ENCODE measurements at places on chromosomes 4 and X.
A peak's percentile ranks its signal among the peaks of the same experiment; 100 is the strongest.

GRCh38 chr4:148857239-148857972, 415.2 kb upstream of the NR3C2 start:
- DNase-seq, result no peak

GRCh38 chr4:109873791-109874514, 26.0 kb downstream of the LRIT3 start:
- DNase-seq, result no peak

- DNase-seq, result no peak
Observed at GRCh38 chrX:114344756-114345349, 239.0 kb upstream of the HTR2C start.

- DNase-seq, result no peak
Observed at GRCh38 chrX:130593911-130594310, 192.1 kb downstream of the RBMX2 start.

GRCh38 chr4:3256230-3257102, 7.5 kb downstream of the MSANTD1 start:
- DNase-seq, result no peak

- DNase-seq, result no peak
Observed at GRCh38 chrX:8049827-8050226, 121.2 kb downstream of the VCX2 start.

DNA sequence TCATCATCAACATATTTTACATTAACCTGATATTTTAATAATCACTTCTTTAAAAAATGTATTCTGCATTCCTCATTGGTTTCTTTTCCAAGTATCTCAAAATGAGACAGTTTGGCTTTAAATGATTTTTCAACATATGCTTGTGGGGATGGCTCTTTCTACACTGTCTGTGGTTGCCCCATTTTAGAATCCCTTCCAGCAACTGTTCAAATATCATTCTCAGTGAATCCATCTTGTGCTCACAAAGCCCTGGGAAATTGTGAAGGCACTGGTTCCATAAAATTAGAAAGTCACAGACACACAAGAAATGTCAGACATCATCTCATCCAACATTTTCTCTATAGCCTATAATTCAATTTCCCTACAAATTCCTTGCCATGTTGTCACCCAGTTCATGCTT, 103.5 kb downstream of the LNX1 start:
- DNase-seq, result no peak

DNA sequence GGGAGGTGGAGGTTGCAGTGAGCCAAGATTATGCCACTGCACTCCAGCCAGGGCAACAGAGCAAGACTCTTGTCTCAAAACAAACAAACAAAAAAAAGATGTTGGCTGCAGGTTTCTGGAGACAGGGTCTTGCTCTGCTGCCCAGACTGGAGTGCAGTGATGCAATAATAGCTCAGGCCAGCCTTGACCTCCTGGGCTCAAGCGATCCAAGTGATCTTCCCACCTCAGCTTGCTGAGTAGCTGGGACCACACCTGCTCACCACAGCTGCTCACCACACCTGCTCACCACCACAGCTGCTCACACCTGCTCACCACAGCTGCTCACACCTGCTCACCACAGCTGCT, 29.9 kb upstream of the CPLX1 start:
- no peak for DNase-seq

DNA sequence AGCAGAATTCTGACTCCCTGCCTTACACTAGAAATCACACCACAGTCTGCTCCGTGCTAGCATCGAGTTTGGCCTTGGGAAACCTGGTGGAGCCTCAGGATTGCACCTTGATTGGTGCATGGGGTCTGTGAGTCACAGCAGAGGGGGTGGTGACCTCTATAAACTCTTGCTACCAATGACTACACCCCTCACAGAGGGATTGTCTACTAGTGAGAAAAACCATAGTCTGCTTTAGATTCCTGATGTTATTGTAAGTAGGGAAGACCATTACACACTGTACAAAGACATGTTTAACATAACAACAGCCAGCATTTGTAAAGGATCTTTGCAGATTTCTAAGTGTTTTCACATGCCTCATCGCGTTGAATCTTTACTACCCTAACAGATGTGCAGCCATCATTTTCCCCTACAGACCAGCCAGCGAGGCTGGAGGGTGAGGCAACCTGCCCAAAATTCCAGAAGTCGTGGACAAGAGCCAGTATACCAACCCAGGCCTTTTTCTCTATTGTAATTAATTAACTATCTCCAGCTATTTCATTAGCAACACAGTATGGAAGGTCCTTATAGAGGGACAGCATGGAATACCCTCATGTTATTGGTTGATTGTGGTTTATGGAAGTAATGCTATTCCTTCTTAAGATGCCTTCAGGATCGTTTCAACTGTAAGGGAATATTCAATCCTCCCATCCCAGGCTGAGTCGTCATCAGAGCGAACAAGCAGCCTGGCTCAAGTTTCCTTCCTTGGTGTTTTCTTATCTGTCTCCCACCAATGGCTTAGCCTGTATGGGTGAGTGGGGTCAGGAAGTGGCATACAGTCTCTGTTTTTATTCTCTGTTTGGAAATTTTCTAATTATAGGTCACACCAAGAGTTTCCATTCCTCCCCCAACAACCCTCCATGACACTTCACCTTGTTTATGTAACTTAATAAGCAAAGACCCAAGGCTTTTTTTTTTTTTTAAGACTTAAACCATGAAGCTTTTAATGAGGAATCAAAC, 55.9 kb upstream of the KDR start:
- DNase-seq, result no peak

DNA sequence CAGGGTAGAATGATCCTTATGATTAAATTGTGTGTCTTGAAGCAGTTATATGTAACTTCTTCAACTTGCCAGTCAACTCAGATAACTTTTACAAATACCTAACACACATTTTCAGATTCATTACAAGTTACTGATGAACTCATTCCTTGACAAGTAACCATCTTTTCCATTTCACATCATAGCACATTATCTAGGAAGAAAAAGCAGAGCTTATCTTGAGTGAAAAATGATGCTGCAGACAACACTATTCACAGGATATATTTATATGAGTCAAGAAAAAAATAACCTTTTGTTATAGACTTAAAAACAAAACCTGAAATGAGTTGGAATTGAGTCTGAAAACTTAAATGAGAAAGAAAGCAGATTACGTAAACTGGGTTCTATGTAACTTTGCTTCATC, 68.9 kb downstream of the LEF1 start:
- no peak for DNase-seq

GRCh38 chr4:109433205-109434006, at the start of gene SEC24B:
TSS of gene SEC24B (plus strand) at chr4:109433815. CDS start at chr4:109433870, 55 bp downstream.
- DNase-seq, result peak; percentile 88

DNA sequence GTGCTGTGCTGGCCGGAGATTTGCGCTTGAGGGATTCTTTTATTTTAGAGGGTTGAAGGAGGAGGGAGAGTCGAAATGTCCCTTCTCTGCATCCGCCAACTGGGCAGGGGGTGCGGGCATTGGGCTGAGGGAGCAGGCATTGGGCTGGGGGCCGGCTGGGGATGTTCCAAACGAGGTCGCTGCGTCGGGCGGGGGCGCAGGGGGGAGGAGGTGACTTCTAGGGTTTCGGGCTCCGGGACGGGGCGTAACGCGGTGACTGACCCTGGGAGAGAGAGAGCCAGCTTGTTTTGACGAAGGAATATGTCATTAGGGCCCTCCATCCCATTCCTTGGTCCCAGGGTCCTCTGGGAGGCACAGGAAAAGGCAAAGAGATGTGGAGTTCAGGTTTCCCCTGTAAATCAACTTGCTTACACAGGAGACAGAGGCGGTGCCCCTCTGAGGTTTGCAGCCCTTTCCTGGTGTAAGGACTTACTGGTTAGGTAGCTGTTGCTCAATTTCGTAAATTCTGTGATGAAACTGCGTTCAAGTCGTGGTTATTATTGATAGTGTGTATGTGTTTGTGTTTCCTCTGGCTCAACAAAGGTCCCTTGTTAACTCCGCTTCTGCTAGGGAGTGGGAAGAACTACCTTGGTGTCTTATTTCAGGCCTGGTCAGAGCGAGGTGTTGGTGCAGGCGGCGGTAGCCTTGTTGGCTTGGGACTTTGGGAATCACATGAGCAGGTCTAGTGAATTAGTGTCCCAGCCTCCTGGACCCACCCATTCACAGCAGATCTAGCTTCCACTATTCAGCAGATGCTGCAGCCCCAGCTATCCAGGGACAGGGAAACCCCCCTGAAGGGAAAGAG, 716 bp downstream of the FHIP1A start:
- peak; percentile 11 for DNase-seq

GRCh38 chr4:122815248-122815647, 11.4 kb upstream of the FGF2 start:
- DNase-seq, result no peak

DNA sequence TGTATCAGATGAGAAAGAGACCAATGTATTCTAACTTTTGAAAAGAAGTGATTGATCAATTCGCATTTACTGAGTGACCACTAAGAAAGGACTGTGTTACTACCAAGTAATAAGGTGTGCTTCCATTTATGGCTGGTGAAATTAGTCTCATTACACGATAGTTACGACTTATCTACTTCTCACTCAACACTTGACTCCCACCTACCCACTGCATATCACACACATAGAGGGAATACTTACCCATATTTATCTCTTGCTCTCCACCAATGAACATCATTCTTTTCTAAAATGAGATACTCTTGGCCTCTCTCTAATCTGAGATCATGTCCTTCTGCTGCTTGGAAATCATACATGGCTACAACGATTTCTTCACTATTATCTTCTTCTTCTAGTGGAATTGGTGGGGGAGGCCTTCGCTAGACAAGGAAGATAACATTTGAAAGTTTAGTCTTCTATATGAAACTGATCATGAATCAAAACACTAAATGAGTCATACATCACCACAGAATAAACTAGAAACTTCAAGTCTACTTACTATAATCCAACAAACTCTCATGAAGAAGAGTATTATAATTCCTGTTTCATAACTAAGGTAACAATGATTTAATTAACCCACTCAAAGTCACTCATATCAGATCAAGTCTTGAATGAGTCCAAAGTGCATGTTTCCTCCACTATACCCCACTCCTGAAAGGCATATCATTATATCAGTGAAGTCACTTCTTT, 33.7 kb upstream of the TXK start:
- DNase-seq, result no peak

- no peak for DNase-seq
Observed at GRCh38 chr4:80171251-80171650, 26.1 kb upstream of the PRDM8 start.

- no peak for DNase-seq
Observed at GRCh38 chrX:447052-447451, 60.3 kb upstream of the PPP2R3B start.

DNA sequence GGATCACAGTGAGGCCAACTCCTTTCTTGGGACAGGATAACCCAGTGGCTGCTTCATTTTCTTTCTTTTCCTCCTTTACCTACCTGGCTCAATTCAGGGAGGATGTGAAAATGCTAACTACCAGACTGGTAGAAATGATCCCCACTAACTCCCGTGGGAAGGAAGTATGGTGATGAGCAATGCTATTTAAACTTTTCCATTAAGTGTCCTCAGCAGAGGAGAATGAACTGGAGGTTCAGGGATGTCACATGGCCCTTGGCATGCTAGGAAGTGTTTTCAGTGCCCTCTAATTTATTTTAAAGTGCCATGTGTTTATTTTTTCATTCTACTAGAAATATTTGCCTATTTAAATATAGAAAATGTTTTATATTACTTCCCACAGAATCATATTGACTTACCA, 363.9 kb downstream of the PPP3CA start:
- DNase-seq, result no peak

GRCh38 chr4:130172156-130172555, 1076.2 kb downstream of the C4orf33 start:
- no peak for DNase-seq

GRCh38 chr4:86261636-86262035, 98.2 kb downstream of the MAPK10 start:
- no peak for DNase-seq

- DNase-seq, result no peak
Observed at GRCh38 chrX:111447298-111447697, 35.3 kb upstream of the DCX start.

DNA sequence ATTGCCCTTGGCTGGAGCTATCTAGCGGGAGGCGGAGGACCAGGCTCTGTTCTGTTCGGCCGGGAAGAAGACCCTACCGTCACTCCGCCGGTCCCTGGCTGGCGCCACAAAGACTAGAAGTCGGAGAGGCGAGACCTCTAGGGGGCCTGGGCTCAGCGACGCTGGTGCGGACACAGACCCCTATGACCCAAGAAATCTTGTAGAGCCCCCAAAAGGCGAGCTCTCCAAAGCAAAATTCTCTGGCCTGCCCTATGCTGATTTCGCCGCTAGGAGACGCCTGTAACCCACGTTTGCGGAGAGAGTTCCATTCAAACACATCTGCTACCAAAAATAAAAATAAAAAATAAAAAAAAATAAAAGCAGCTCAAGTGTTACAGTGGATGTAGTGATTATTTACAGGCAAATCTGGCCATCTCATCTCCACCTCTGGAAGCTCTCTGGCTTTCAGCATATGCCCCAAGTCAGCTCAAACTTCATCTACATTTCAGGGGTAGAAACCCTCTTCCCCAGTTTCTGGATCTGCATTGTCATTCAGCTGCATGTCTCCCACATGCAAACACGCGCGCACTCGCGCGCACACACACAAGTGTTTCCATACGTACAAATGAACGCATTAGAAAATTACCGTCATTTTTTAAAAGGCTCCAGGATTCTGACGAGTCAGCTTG, 2.4 kb upstream of the PCDH10 start:
- no peak for DNase-seq

DNA sequence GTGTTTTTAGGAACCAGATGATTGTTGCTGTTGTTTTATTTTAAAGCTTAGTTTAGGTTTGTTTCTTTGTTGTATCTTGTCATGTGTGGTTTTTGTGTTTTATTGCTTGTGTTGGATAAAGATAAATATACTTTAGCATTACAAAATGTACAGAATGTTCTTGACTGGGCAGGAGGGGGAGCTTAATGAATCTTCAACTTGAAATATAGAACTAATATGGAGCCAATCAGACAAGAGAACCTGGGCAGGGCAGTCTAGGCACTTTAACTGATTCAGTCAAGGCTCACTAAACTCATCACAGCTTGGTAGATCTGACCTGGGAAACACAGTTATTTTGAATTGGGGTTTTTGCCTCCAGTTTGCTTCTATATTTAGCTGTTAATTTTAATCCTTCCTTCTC, 304.2 kb downstream of the ARHGAP24 start:
- no peak for DNase-seq

DNA sequence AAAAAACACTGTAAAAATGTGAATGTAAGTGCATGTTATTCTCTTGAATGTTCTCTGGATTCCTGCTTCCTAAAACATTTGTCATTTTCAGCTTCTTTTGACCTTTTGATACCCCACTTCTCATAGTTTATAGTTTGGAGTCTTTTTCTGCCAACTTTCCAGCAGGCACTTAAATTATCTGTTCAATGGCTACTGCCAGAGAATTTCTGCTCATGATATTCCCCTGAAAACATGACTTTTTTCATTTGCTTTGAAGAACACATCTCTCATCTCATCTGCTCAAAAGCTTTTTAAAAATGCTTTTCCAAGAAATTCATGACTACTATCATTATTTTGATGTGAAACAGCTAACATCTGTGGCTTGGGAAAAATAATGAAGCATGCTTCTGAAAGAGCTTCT, 269.7 kb upstream of the PCDH7 start:
- DNase-seq, result no peak

DNA sequence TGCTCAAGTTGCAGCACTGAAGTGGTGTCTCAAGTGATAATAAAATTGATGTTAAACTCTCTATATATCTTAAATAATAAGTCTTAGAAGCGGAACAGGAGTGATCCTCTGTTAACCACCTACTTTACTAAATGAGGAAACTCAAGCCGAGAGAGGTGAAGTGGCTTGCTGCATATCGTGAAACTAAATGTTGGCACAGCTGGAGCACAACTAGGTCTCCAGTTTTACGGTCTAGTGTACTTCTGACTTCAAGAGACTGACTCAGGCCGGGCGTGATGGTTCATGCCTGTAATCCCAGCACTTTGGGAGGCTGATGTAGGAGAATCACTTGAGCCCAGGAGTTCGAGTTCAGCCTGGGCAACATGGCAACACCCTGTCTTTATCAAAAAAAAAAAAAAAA, 35.5 kb upstream of the PLS3 start:
- DNase-seq, result no peak
